ENCODE measurements at places on chromosomes 1 and 21. TPM values are rescaled to one million over a fixed set of nuclear protein-coding genes. Genes with fewer than 3 reads are reported as not detected.
A peak's percentile ranks its signal among the peaks of the same experiment; 100 is the strongest.

GRCh38 chr1:171256940-171257606, 8.8 kb downstream of the FMO1 start:
- H3K4me1 ChIP-seq, result peaks cover 6% of the 10 kb centered on the region
- no peak for DNase-seq
- peaks cover 3% of the 10 kb centered on the region for H3K27me3 ChIP-seq
- no peaks in the 10 kb centered on the region for H3K36me3 ChIP-seq
- H3K4me3 ChIP-seq, result no peak overlapping the region

- H3K4me3 ChIP-seq, result no peak overlapping the region
- no peaks in the 10 kb centered on the region for H3K27me3 ChIP-seq
- H3K36me3 ChIP-seq, result no peaks in the 10 kb centered on the region
- H3K27ac ChIP-seq, result no peak overlapping the region
- no peak for DNase-seq
- no peaks in the 10 kb centered on the region for H3K4me1 ChIP-seq
These were observed 62.2 kb upstream of the KIF26B start for GRCh38 chr1:245092638-245092976.

DNA sequence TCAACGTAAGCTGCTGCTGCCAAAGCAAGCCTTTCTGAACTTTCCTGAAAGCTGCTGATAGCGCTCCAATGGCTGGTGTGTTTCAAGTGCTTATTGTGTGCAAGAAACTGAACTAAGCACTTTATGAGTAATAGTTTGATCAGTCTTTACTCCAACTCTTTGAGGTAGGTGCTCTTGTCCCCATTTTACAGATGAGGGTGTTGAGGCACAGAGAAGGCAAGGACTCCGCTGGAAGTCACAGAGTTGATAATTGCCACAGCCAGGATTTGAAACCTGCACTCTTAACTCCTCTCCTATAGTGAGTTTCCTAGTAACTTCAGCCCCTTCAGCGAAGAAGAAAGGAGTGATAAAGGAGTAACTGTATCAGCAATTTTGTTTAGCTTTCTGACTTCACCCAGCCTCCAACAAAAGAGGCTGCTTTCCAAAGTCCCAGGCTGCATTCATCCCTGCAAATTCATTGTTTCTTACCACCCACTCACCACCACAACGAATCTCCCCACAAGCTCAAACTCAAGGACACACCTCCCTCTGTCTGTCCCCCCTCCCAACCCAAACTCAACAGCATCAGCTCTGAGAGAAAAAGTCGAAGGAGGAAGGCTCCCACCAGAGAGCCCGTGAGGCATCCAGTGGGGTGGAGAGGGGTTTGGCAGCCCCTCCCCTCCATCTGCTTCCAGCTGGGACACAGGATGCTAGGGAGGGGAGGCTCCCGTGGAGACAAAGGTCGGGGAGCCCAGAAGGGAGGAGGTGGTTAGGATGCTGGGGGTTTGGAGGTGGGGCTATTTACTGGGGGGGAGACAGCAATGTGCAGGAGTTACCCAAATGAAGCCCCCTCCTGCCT, 139.6 kb downstream of the NAV1 start:
- H3K27ac ChIP-seq, result no peak overlapping the region
- no peaks in the 10 kb centered on the region for H3K36me3 ChIP-seq
- H3K4me3 ChIP-seq, result no peak overlapping the region
- H3K4me1 ChIP-seq, result no peaks in the 10 kb centered on the region
- no peaks in the 10 kb centered on the region for H3K27me3 ChIP-seq

DNA sequence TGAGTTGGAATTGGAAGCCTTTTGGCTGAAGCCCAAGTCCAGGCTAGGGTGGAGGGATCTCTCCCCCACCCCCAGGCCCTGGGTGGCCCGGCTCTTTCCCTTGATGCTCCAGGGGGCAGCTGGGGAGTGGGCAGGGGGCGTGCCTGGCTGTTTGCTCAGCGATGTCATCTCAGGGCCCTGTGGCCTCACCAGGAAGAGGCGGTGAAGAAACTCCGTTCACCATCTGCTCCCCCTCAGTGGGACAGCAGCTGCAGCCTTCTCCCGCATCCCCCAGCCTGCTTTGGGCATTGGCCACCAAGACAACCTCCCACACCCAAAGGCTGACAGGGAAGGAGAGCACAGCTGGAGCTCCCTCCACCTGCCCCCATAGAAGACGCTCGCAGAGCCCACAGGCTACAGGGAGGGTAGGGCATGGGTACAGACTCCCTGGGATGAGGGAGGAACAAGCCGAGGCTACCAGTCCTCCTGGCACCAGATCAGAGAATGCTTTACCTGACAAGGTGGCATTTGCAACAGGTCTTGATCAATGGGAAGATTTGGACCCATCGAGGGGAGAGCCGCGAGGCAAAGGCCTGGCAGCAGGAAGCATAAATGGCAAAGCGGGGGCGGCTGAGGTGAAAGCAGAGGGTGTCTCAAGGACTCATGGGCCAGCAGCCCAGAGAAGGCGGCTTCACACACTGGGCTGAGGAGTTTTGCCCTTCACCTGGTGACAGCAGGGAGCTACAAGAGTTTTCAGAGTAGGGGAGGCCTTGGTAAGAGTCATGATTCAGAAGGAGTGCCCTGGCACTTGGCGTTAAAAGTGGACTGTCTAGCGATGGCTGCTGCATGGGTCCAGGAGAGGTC, 6.5 kb upstream of the GUCA2A start:
- DNase-seq, result no peak
- H3K4me3 ChIP-seq, result no peak overlapping the region
- H3K27ac ChIP-seq, result no peak overlapping the region
- H3K27me3 ChIP-seq, result no peaks in the 10 kb centered on the region

The NUP210L gene
- 0.24 TPM for total RNA-seq

GRCh38 chr1:229841230-229841629, 215.2 kb downstream of the URB2 start:
- no peak for DNase-seq
- H3K4me1 ChIP-seq, result no peaks in the 10 kb centered on the region
- H3K36me3 ChIP-seq, result no peaks in the 10 kb centered on the region

DNA sequence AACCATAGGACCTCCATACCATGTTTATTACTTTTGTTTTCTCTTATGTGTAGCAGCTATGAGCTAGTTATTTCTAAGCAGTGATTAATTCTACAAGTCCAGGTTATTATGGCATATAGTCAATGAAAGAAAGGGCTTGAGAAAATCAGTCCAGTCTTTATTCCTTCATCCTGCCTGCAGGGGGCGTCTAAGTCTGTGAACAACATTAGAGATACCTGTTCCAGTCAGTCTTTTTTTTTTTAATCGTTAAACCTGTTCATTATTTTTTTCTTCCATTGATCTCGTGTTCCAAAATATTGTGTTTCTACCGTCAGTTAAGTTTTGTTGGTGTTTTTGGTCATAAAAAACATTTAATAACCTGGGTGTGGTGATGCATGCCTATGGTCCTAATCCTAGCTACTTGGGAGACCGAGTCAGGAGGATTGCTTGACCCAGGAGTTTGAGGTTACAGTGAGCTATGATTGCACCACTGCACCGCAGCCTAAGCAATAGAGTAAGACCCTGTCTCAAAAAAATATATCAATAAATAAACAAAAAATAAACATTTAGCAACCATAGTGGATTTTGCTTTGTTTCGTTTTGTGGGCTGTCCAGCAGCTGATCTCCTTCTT, 29.4 kb upstream of the CD2 start:
- no peak overlapping the region for H3K4me3 ChIP-seq
- no peaks in the 10 kb centered on the region for H3K27me3 ChIP-seq
- H3K27ac ChIP-seq, result no peak overlapping the region
- DNase-seq, result peak; percentile 50
- H3K4me1 ChIP-seq, result no peaks in the 10 kb centered on the region

GRCh38 chr1:89953929-89954328, 41.0 kb upstream of the ZNF326 start:
- peaks cover 24% of the 10 kb centered on the region for H3K4me1 ChIP-seq
- H3K27me3 ChIP-seq, result no peaks in the 10 kb centered on the region
- no peaks in the 10 kb centered on the region for H3K36me3 ChIP-seq

DNA sequence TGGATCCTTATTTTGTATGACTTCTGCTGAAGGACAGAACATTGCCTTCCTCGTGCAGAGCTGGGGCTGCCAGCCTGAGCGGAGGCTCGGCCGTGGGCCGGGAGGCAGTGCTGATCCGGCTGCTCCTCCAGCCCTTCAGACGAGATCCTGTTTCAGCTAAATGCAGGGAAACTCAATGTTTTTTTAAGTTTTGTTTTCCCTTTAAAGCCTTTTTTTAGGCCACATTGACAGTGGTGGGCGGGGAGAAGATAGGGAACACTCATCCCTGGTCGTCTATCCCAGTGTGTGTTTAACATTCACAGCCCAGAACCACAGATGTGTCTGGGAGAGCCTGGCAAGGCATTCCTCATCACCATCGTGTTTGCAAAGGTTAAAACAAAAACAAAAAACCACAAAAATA, 27.5 kb upstream of the KDM4A start:
- H3K36me3 ChIP-seq, result no peaks in the 10 kb centered on the region
- H3K4me1 ChIP-seq, result no peaks in the 10 kb centered on the region
- no peak overlapping the region for H3K4me3 ChIP-seq
- no peaks in the 10 kb centered on the region for H3K27me3 ChIP-seq
- DNase-seq, result no peak

GRCh38 chr1:205199931-205200299, 11.6 kb downstream of the DSTYK start:
- H3K27ac ChIP-seq, result no peak overlapping the region
- H3K36me3 ChIP-seq, result no peaks in the 10 kb centered on the region
- H3K27me3 ChIP-seq, result no peaks in the 10 kb centered on the region
- DNase-seq, result no peak
- no peak overlapping the region for H3K4me3 ChIP-seq
- H3K4me1 ChIP-seq, result peaks cover 7% of the 10 kb centered on the region

The DYRK3 gene
- 0.66 TPM for total RNA-seq

- H3K27me3 ChIP-seq, result no peaks in the 10 kb centered on the region
- no peak overlapping the region for H3K27ac ChIP-seq
- H3K4me1 ChIP-seq, result no peaks in the 10 kb centered on the region
- no peak for DNase-seq
- no peaks in the 10 kb centered on the region for H3K36me3 ChIP-seq
These were observed 436.7 kb upstream of the TMPRSS15 start for GRCh38 chr21:18840239-18840638.

DNA sequence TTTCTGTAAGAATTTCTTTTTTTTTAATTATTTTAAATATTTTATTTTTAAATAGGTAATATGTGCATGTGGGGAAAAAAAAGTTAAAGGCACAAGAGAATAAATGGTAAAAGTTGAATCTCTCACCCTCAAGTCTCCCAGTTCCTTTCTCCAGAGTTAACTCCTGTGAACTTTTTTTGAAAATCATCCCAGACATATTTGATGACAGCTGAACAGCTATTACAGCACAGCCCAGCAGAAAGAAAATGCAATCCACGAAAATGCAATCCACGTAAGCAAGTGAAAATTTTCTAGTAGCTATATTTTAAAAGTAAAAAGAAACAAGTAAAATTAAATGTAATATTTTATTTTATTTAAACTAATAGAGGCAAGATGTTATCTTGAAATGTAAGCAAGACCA, 310.0 kb upstream of the RUNX1 start:
- no peak for DNase-seq
- H3K36me3 ChIP-seq, result no peaks in the 10 kb centered on the region
- H3K27me3 ChIP-seq, result peaks cover 4% of the 10 kb centered on the region
- H3K4me3 ChIP-seq, result no peak overlapping the region
- H3K27ac ChIP-seq, result no peak overlapping the region

- no peak overlapping the region for H3K27ac ChIP-seq
- no peak overlapping the region for H3K4me3 ChIP-seq
These were observed 396.6 kb downstream of the DPYD start for GRCh38 chr1:97524211-97524610.

The LMX1A gene
- not detected for total RNA-seq

DNA sequence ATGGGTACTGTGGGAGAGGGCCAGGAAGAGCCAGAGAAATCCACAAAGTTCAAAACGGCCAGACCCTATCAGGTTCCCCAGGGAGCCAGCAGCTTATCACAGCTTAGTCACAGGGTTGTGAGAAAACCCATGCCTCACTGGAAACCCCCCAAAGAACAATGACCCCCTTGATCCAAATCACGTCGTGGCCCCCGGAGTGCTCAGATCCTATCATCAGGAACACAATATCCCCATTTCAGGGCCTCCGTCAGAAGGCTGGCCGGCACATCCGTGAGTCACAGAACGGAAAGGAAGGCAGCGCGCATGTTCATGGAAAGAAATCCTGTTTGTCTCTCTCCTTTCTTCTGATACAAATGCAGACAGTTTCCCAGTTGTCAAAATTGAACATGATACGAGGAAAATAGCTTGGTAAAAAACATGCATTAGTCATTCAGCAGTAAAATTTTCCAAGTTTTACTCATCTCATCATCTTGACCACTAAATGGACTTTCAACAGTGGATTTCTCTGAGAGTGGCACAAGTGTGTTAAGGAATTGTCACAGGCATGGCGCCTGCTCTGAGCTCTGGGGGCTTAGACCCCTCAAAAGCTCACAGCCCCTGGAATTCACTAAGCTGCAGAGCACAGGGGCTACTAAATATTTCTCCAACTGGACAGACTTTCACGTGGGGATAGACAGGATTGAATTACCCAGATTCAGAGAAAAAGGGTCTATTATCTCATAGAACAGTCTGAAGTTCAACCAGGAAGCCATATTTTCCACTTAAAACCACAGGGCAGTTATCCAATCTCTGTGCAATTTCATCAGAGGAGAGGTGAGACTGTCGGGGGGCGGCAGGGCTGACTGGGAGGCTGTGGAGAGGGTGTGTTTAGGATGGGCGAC, 124.8 kb downstream of the RIPK4 start:
- no peak overlapping the region for H3K4me3 ChIP-seq
- H3K27ac ChIP-seq, result no peak overlapping the region
- no peaks in the 10 kb centered on the region for H3K4me1 ChIP-seq
- no peak for DNase-seq
- H3K36me3 ChIP-seq, result no peaks in the 10 kb centered on the region
- no peaks in the 10 kb centered on the region for H3K27me3 ChIP-seq

The TPTE gene
- not detected for total RNA-seq

The SEMA6C gene
- total RNA-seq, result 5.8 TPM

GRCh38 chr1:21020151-21020550, 156.5 kb downstream of the EIF4G3 start:
- H3K27me3 ChIP-seq, result no peaks in the 10 kb centered on the region
- DNase-seq, result no peak
- no peak overlapping the region for H3K27ac ChIP-seq
- H3K36me3 ChIP-seq, result no peaks in the 10 kb centered on the region
- peaks cover 9% of the 10 kb centered on the region for H3K4me1 ChIP-seq
- H3K4me3 ChIP-seq, result no peak overlapping the region

GRCh38 chr1:61591351-61591750, 133.6 kb downstream of the TM2D1 start:
- H3K36me3 ChIP-seq, result no peaks in the 10 kb centered on the region
- H3K27ac ChIP-seq, result no peak overlapping the region
- H3K4me1 ChIP-seq, result no peaks in the 10 kb centered on the region
- DNase-seq, result no peak
- H3K4me3 ChIP-seq, result no peak overlapping the region
